ENCODE measurements at places on chromosomes 11 and 22. TPM values are rescaled to one million over a fixed set of nuclear protein-coding genes. Genes with fewer than 3 reads are reported as not detected.

The MS4A15 gene
- total RNA-seq: not detected

- H3K4me3 ChIP-seq: no peak overlapping the region
- no peak for DNase-seq
- peaks cover 10% of the 10 kb centered on the region for H3K27me3 ChIP-seq
- H3K4me1 ChIP-seq: peaks cover 23% of the 10 kb centered on the region
- no peak overlapping the region for H3K27ac ChIP-seq
Observed at GRCh38 chr11:17410606-17411379, 22.3 kb upstream of the KCNJ11 start.

The OR8G1 gene
- not detected for total RNA-seq

GRCh38 chr11:118318581-118319336, 14.2 kb downstream of the CD3E start:
- no peak for DNase-seq
- peaks cover 69% of the 10 kb centered on the region for H3K4me1 ChIP-seq
- peaks cover 41% of the 10 kb centered on the region for H3K36me3 ChIP-seq

The CECR2 gene
- total RNA-seq: 0.18 TPM

DNA sequence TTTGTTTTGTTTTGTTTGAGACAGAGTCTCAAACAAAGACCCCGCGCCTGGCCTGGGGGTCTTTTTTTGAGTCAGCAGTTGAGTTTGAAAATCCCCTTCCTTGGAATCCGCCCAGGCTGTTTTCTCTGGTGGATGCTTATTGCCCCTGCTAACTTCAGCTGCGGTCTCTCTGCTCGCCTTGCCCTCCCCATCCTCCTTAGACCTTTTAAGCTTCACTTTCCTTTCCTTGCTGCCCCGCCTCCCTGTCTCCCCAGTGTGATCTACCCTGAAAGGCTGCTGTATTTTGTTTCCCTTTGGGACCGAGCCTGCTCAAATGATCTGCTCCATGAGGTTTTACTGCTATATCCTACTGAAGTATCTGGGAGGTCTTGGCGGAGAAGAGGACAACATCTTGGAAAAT, 2.5 kb downstream of the USP18 start:
- H3K27me3 ChIP-seq: no peaks in the 10 kb centered on the region
- peak; percentile 41 for DNase-seq
- peaks cover 51% of the 10 kb centered on the region for H3K4me1 ChIP-seq
- H3K36me3 ChIP-seq: peaks cover 11% of the 10 kb centered on the region
- H3K27ac ChIP-seq: peak overlapping the region; percentile 87

The TIGD3 gene
- total RNA-seq: 1.1 TPM

- no peak overlapping the region for H3K4me3 ChIP-seq
- peaks cover 32% of the 10 kb centered on the region for H3K27me3 ChIP-seq
- DNase-seq: no peak
- peaks cover 13% of the 10 kb centered on the region for H3K4me1 ChIP-seq
- no peaks in the 10 kb centered on the region for H3K36me3 ChIP-seq
Observed at GRCh38 chr11:57635246-57635645, 14.5 kb downstream of the YPEL4 start.

- no peak overlapping the region for H3K4me3 ChIP-seq
- no peak for DNase-seq
- no peaks in the 10 kb centered on the region for H3K4me1 ChIP-seq
- H3K36me3 ChIP-seq: no peaks in the 10 kb centered on the region
Observed at GRCh38 chr22:22180738-22181285, 63.8 kb upstream of the VPREB1 start.

DNA sequence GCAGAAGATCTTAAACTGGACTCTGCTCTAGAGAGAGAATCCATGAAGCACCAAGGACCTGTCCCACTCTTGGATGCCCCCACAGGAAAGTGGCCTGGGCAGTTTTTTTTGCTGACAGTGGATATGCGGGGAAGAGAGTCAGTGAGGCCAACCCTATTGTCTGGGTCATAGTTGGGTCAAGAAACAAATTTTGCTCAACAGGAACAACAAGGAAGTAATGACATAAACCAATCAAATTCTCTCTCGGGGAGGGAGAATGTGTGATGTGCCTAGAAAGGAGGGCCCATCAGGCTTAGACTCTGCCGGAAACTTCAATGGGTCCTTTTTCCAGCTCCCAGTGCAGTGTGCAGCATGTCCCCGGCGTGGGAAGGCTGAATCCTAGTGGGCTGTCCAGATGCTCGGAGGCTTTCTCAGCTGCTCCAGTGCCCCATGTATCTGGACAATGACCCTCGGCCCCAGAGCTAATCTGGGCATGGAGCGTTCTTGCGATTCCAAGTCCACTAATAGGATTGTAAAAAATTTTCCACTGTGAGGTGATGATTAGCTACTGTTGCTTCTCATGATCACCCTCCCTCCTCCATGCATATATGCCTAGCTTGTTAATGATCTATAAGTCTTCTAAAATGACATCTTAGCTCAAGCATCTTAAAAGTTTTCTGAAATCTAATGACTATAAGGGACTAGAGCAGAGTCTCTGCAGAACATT, 101.0 kb downstream of the SNX19 start:
- H3K27ac ChIP-seq: no peak overlapping the region
- no peak overlapping the region for H3K4me3 ChIP-seq
- H3K27me3 ChIP-seq: peaks cover 6% of the 10 kb centered on the region
- H3K4me1 ChIP-seq: no peaks in the 10 kb centered on the region

GRCh38 chr22:42878561-42879305, 21.7 kb upstream of the ARFGAP3 start:
- DNase-seq: no peak
- no peaks in the 10 kb centered on the region for H3K27me3 ChIP-seq
- H3K27ac ChIP-seq: no peak overlapping the region
- H3K4me1 ChIP-seq: no peaks in the 10 kb centered on the region

DNA sequence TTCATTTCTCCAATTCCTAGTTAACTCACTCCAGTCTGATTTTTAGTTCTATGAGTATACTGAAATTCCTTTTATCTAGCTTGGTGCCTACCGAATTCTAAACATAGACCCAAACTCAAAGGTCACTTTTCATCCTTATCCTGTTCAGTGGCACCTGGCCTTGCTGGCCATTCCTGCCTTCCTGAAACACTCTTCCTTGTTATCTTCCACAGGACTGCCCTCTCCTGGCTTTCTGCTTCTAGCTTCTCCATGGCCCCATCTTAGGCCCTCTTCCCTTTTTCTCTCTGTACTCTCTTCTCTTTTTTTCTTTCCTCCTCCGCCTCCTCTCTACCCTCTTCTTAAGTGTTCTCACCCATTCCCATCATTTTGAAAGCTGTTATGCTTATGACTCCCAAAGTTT, 87.3 kb downstream of the WNT11 start:
- no peak overlapping the region for H3K4me3 ChIP-seq
- no peak overlapping the region for H3K27ac ChIP-seq
- H3K27me3 ChIP-seq: no peaks in the 10 kb centered on the region

DNA sequence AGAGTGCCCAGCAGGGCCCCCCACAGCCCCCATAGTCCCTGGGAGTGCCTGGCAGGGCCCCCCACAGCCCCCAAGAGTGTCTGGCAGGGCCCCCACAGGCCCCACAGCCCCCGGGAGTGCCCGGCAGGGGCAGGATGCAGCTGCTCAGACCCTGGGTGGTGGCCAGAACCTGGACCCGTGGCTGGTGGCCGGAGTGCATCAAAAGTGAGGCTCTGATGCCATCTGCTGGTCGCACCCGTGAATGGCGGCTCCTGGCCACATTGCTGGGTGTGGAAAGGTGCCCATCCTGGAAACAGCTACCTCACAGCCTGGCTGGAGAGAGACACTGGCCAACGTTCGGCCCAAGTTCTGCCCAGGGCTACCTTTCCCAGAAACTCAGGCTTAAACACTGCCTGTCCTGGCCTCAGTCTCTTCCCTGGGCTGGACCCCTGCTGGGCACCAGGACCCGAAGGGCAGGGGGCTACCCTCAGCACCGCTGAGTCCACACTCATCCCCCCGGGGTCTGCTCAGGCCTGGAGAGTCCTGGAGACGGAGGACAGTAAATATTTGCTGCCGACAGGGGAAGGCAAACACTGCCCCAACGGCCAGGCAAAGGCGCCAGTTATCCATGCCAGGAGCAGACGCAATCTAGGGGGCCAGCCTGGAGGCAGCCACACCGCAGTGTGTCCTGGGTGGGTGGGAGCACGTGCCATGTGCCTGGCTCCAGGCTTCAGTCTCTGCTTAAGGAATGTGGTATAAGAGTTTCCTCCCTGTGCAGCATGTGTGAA, 4.4 kb downstream of the INS start:
- H3K4me1 ChIP-seq: peaks cover 4% of the 10 kb centered on the region
- H3K4me3 ChIP-seq: no peak overlapping the region
- no peaks in the 10 kb centered on the region for H3K27me3 ChIP-seq

GRCh38 chr22:50301581-50301991, 5.9 kb downstream of the PLXNB2 start:
- H3K4me1 ChIP-seq: peaks cover 6% of the 10 kb centered on the region
- H3K27me3 ChIP-seq: peaks cover 9% of the 10 kb centered on the region
- no peaks in the 10 kb centered on the region for H3K36me3 ChIP-seq
- no peak overlapping the region for H3K4me3 ChIP-seq

- H3K4me1 ChIP-seq: peaks cover 33% of the 10 kb centered on the region
- H3K4me3 ChIP-seq: no peak overlapping the region
Observed at GRCh38 chr11:86174101-86175046, 70.2 kb upstream of the EED start.

GRCh38 chr11:65435411-65435931, 12.9 kb downstream of the NEAT1 start:
- H3K4me3 ChIP-seq: no peak overlapping the region
- H3K4me1 ChIP-seq: peaks cover 89% of the 10 kb centered on the region
- peak overlapping the region; percentile 73 for H3K27ac ChIP-seq

The E2F8 gene
- 28.2 TPM for total RNA-seq

DNA sequence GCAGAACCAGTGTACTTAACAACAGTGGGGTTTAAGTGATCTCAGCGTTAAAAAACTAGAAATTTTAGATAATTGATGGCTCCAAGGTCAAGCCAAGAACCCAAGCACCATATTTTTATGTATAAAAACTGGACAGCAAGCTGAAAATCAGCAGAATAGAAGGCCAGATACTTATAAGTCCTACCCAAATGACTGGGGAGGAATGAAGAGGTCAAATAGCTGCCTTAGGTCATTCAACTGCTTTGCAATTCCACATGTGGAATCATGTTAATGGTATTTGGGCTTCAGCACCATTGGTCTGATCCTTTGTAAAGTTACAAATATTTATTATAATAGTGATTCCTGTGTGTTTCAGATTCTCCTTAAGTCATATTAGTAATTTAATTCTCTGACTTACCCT, 108.4 kb downstream of the FAT3 start:
- H3K27me3 ChIP-seq: no peaks in the 10 kb centered on the region
- H3K27ac ChIP-seq: no peak overlapping the region
- H3K4me1 ChIP-seq: no peaks in the 10 kb centered on the region
- H3K4me3 ChIP-seq: no peak overlapping the region
- no peaks in the 10 kb centered on the region for H3K36me3 ChIP-seq
- DNase-seq: no peak

DNA sequence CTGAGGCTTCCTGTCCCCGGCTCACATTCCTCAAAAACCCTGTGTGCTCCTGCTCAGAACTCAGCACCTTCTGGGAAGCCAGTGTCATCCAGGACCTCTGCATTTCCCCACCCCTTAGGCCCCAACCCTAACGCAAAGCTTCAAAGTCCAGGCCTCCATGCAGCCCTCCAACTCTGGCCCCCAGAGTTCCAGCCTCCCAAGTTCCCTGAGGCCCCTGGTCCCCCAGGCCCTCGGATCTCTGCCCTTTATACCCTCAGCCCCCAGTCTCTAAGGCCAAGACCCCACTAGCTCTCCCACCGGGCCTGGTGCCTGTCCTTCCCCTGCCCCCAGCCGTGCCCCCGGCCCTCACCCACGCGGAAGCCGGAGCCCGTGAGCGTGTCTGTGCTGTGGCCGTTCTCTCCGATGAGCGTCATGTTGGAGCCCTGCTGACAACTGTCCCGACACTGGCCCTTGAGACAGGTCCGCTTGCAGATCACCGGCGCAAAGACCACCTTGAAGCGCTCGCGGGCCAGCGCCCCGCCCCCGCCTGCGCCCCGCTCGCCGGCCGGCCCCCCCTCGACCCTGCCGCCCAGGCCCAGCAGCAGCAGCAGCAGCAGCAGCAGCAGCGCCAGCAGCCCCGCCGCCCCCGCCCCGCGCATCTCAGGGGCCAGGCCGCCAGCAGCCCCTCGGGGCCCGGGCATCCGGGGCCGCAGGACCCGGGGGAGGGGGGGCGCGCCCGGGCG, 718 bp downstream of the LTBP3 start:
- peak overlapping the region; percentile 94 for H3K27ac ChIP-seq
- peaks cover 56% of the 10 kb centered on the region for H3K4me1 ChIP-seq
- DNase-seq: no peak
- peak overlapping the region; percentile 87 for H3K4me3 ChIP-seq
- H3K36me3 ChIP-seq: peaks cover 2% of the 10 kb centered on the region

DNA sequence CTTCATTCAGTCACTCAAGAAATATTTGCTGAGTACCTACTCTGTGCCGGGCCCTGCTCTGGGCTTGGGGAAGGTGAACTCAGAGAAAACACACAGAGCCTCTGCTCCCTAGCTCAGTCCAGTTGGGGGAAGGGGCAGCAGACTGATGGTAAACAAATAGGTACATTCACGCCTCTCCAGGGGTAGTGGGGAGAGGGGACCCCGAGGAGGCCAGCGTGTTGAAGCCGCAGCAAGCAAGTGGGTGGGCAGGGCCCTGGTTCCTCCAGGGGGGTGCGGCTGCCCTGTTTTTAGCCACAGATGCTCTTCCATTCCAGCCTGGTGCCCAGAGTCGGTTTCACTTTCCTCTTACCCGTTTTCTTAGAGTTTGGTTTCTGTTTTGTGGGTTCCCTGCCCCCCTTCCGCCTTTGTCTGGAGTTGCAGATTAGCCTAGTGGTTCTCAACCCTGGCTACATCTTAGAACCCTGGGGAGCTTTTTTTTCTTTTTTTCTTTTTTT, 8.7 kb downstream of the DRAP1 start:
- H3K4me3 ChIP-seq: peak overlapping the region; percentile 48
- H3K27me3 ChIP-seq: peaks cover under 1% of the 10 kb centered on the region
- H3K36me3 ChIP-seq: peaks cover 10% of the 10 kb centered on the region

The PACSIN3 gene
- 14.5 TPM for total RNA-seq

GRCh38 chr11:120682866-120683265, 171.3 kb downstream of the GRIK4 start:
- H3K36me3 ChIP-seq: no peaks in the 10 kb centered on the region
- H3K4me1 ChIP-seq: no peaks in the 10 kb centered on the region
- H3K27ac ChIP-seq: no peak overlapping the region
- H3K4me3 ChIP-seq: no peak overlapping the region

DNA sequence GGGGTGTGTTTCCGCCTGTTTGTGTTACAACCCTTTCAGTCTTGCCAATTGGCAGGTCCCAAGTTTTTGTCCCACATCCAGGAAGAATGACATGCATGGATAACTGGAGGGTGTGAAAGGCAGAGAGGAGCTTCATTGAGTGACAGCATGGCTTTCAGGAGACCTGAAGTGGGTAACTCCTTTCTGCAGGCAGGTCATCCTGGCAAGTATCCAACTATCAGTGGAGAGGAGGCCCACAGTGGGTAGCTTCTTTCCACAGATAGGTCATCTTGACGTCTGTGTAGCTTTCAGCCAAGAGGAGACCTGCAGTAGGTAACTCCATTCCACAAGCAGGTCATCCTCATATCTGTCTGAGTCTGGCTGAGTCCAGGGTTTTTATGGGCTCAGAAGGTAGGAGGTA, 1268.8 kb upstream of the CNTN5 start:
- H3K4me1 ChIP-seq: no peaks in the 10 kb centered on the region
- H3K4me3 ChIP-seq: no peak overlapping the region
- H3K36me3 ChIP-seq: no peaks in the 10 kb centered on the region

Data from activated T-helper 1 cell treated with anti-CD3 and anti-CD28 coated beads, Interleukin-12 subunit alpha, Interleukin-12 subunit beta, Interleukin-2, Interleukin-4 antibody, amounts not matched to agents 30 ng/mL and 10 ng/mL and 1 ng/mL, durations not matched to agents 14 hours and 24 hours and 36 hours (primary cell).